SJSA1 (cell line): ENCODE measurements at places on chromosomes 13 and 19. TPM values are rescaled to one million over a fixed set of nuclear protein-coding genes. Genes with fewer than 3 reads are reported as not detected.

Gene MYCBP2
- total RNA-seq = 53.2 and 68.7 TPM in 2 replicates

DNA sequence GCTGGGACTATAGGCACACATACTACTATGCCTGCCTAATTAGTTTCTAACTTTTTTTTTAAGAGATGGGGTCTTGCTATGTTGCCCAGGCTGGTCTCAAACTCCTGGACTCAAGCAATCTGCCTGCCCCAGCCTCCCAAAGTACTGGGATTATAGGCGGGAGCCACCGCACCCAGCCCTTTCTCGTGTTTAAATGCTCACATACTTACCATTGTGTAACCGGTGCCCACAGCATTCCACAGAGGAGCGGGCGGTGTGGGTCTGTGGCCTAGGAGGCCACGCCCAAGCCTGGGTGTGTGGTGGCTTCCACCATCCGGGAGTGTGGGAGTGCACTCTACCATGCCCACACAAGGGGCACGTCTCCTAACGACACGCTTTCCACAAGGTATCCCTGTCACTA, 7.7 kb downstream of the LMNB2 start:
- no peaks in the 10 kb centered on the region for H3K27me3 ChIP-seq
- peaks cover 78% of the 10 kb centered on the region for H3K36me3 ChIP-seq
- peak; percentile 75 for DNase-seq
- H3K27ac ChIP-seq = no peak overlapping the region
- H3K4me3 ChIP-seq = no peak overlapping the region
- H3K4me1 ChIP-seq = peaks cover 10% of the 10 kb centered on the region

DNA sequence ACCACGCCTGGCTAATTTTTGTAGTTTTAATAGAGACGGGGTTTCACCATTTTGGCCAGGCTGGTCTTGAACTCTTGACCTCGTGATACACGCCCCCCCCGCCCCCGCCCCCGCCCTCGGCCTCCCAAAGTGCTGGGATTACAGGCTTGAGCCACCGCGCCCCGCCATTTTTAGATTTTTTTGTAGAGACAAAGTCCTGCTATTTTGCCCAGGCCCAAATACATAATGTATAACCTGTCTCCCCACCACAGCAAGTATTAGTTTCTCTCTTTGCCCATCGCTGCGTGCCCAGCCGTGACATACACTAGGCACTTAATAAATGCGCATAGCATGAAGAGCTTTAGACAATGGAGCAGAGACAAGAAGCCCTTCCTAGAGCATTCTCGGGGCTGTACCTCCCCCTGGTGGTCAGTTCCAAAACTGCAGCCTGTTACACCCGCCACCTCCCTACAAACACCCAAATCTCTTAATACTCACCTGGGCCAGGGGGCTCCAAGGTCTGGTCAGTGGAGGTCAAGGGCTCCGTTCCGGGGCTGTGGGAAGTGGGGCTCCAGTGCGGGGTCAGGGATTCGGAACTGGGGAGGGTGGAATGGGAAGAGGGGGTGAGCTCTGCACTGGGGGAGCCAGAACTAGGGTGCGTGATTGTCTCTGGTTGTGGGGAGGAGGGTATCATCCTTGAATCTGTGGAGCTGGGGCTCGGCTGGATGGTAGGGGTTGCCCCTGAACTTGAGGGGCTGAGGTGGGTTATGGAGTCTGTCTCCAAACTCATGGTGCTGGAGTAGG, 22.5 kb downstream of the IQCN start:
- no peak overlapping the region for H3K4me3 ChIP-seq
- no peak overlapping the region for H3K27ac ChIP-seq
- no peaks in the 10 kb centered on the region for H3K4me1 ChIP-seq
- no peaks in the 10 kb centered on the region for H3K36me3 ChIP-seq

Gene ZNF583
- total RNA-seq = 1.9 and 14.0 TPM in 2 replicates

Gene CARD8
- 24.6 and 25.5 TPM in 2 replicates for total RNA-seq

DNA sequence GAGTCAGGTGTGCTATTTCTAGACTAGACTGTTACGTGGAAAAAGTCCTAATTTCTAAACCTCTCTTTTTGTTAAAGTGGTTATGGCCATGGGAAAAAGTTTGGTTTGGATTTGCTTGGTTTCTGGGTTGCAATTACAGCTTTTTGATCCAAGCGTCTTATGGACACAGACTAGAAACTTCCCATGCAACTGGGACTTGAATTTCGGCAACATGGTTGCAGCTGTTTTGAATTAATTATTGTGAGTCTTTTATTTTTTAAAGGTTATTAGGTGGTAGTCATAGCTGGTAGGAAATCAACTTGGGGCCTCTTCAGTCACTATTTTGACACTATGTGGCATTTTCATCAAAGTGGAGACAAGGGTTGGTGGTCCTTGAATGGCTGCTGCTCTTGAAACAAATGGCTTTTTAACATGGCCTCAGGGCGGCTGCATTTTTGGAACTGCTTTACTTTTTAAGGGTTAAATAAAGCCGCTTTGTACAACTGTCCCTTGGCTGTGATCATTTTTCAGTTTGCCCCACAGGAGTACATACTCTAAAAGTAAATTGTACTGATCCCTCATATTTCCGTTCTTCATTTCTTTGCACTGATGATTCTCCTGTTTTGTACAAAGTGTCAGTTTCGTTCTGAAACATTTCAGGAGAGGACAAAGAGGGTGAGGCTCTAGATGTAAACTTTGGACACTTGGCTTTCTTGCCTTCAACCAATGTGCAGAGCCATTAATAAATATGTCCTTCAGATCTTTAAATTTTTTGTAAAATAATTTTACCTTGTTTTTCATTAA, 15.9 kb downstream of the HNRNPM start:
- peak overlapping the region; percentile 57 for H3K27ac ChIP-seq
- DNase-seq = no peak
- peaks cover 91% of the 10 kb centered on the region for H3K36me3 ChIP-seq
- H3K27me3 ChIP-seq = no peaks in the 10 kb centered on the region
- H3K4me3 ChIP-seq = no peak overlapping the region
- peaks cover 55% of the 10 kb centered on the region for H3K4me1 ChIP-seq

DNA sequence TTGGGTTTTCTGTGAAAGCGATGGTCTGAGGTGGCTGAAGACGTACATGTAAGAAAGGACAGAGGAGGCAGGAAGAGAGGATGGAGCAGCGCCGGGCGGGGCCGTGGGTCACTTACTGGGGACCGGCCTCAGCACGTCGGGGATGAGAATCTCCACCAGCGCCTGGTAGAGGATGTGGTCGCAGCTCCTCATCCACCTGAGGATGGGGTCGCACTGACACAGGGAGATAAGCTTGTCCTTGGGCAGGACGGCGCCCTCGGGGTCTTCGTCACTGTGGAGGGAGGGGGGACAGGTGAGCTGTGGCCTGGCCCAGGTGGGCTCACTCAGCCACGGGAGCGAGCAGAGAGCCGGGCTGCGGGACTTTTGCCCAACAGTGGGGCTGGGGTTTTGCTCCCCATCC, 29.0 kb upstream of the RANBP3 start:
- H3K36me3 ChIP-seq = no peaks in the 10 kb centered on the region
- no peaks in the 10 kb centered on the region for H3K4me1 ChIP-seq
- no peak overlapping the region for H3K4me3 ChIP-seq
- DNase-seq = no peak
- H3K27ac ChIP-seq = no peak overlapping the region

GRCh38 chr13:26343816-26344215, 89.9 kb downstream of the CDK8 start:
- no peak for DNase-seq
- H3K27me3 ChIP-seq = no peaks in the 10 kb centered on the region
- H3K27ac ChIP-seq = no peak overlapping the region

- no peak overlapping the region for H3K4me3 ChIP-seq
- no peak overlapping the region for H3K27ac ChIP-seq
- no peaks in the 10 kb centered on the region for H3K27me3 ChIP-seq
- H3K36me3 ChIP-seq = peaks cover 3% of the 10 kb centered on the region
- DNase-seq = no peak
These were observed 146.6 kb downstream of the RGCC start for GRCh38 chr13:41603917-41604316.

GRCh38 chr13:32610977-32611376, 24.7 kb downstream of the PDS5B start:
- no peak for DNase-seq
- H3K36me3 ChIP-seq = no peaks in the 10 kb centered on the region
- H3K4me3 ChIP-seq = no peak overlapping the region
- no peaks in the 10 kb centered on the region for H3K4me1 ChIP-seq
- H3K27me3 ChIP-seq = no peaks in the 10 kb centered on the region
